ENCODE measurements at places on chromosomes 5 and 9.

- no peak for DNase-seq
Measured at GRCh38 chr5:13831351-13831750, 113.1 kb downstream of the DNAH5 start.

DNA sequence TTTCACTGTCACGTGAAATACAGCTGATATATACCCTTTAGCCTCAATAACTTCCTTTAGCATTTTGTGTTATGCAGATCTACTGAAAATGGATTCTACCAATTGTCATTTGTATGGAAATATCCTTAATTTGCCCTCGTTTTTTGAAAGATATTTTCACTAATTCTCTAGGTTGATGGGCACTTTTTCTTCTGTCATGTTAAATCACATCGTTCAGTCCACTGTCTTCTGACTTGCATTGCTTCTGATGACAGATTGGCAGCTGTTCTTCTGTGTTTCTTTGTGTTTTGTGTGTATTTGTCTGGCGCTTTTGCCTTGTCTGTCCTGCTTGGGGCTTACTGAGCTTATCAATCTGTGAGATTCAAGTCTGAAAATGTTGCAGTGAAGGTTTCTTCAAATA, 9.7 kb upstream of the CLPTM1L start:
- no peak for DNase-seq

- DNase-seq: peak; percentile 52
Measured at GRCh38 chr5:73630765-73631164, 4.8 kb downstream of the ARHGEF28 start.

- DNase-seq: peak; percentile 12
Measured at GRCh38 chr9:133050781-133051180, 11.0 kb upstream of the CEL start.

All from amniotic epithelial cell (primary cell).